ENCODE measurements at places on chromosomes 6 and 20. TPM values are rescaled to one million over a fixed set of nuclear protein-coding genes. Genes with fewer than 3 reads are reported as not detected.

Gene STMND1
- not detected for total RNA-seq

Gene OARD1
- total RNA-seq, result 8.3 TPM

Gene HLA-DMB
- total RNA-seq, result 6.6 TPM

Gene ADTRP
- total RNA-seq, result not detected

Gene NMBR
- not detected for total RNA-seq

Gene C6orf58
- not detected for total RNA-seq

Gene GPSM3
- total RNA-seq, result 1.5 TPM

Gene CHRNA4
- total RNA-seq, result 1.8 TPM

Gene OR2J1
- total RNA-seq, result not detected

Gene ZFAND3
- total RNA-seq, result 45.7 TPM

Gene MATN4
- total RNA-seq, result 1.1 TPM

Gene GSTA3
- not detected for total RNA-seq

Gene LTB
- 1.7 TPM for total RNA-seq

Gene APCDD1L
- 5.1 TPM for total RNA-seq

Gene STK35
- total RNA-seq, result 18.8 TPM

Gene ASCC3
- total RNA-seq, result 48.0 TPM

Gene DSP
- total RNA-seq, result 167 TPM

Gene SLC22A7
- not detected for total RNA-seq

Gene ABHD16B
- not detected for total RNA-seq

Gene XKR7
- total RNA-seq, result under 0.01 TPM

Gene CCN2
- total RNA-seq, result 57.3 TPM

Gene HCRTR2
- total RNA-seq, result not detected

Gene CPNE5
- 8.7 TPM for total RNA-seq

Gene TBXT
- not detected for total RNA-seq

Gene GPLD1
- 1.3 TPM for total RNA-seq

Gene TPX2
- total RNA-seq, result 19.6 TPM

Gene FOXO3
- total RNA-seq, result 74.5 TPM

Gene OVOL2
- total RNA-seq, result 1.0 TPM

Gene MICAL1
- 35.8 TPM for total RNA-seq

Gene KIAA1755
- total RNA-seq, result 5.0 TPM

Gene PKHD1
- 1.4 TPM for total RNA-seq

Gene TRIM31
- not detected for total RNA-seq

Gene SLC35F1
- total RNA-seq, result 6.3 TPM

Gene SLC35D3
- not detected for total RNA-seq

Gene PRRT1
- total RNA-seq, result 1.2 TPM

Gene RARS2
- 34.2 TPM for total RNA-seq

Gene GTSF1L
- not detected for total RNA-seq

Gene METTL24
- 3.5 TPM for total RNA-seq

Gene TP53TG5
- not detected for total RNA-seq

Gene TUBB1
- total RNA-seq, result 1.8 TPM

Gene RAB44
- 0.62 TPM for total RNA-seq

Gene MUC21
- total RNA-seq, result 6.9 TPM

Gene ANKRD6
- total RNA-seq, result 17.8 TPM

Gene SLX4IP
- 7.6 TPM for total RNA-seq

Gene TMEM200A
- total RNA-seq, result 17.7 TPM

Gene HLA-DQB2
- not detected for total RNA-seq

Gene GPR31
- total RNA-seq, result not detected

Gene NRSN2
- total RNA-seq, result 6.3 TPM

Gene THBS2
- 89.3 TPM for total RNA-seq

Gene RBPJL
- not detected for total RNA-seq

Gene FAM209B
- total RNA-seq, result not detected

Gene SAPCD1
- total RNA-seq, result not detected

Gene MRPL14
- 32.3 TPM for total RNA-seq

Gene MAD2L1BP
- total RNA-seq, result 90.4 TPM

Gene PXT1
- not detected for total RNA-seq

Data from tongue (tissue), 3 donors.